Pancreas (tissue), 10 donors: ENCODE measurements at places on chromosomes 5 and 9. TPM values are rescaled to one million over a fixed set of nuclear protein-coding genes. Genes with fewer than 3 reads are reported as not detected.

GRCh38 chr9:131259916-131260597, 16.3 kb downstream of the FAM78A start:
- no peak for DNase-seq

DNA sequence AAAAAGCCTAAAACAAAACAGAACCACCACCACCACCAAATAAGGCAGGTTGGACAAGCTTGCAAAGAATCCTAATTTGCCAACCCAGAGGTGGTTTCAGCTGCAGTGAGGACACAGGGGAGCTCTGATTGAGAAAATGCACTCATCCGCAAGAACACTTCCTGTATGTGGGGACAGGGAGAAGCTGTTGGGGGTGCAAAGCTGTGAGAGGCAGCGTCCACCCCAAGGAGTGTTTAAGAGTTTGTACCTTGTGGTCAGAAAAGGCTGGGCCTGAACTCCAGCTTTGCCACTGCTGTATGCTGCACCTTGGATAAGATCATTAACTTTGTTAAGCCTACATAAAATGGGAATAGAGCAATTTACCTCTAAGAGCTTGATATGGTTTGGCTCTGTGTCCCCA, 511.7 kb downstream of the BNC2 start:
- DNase-seq: no peak

- DNase-seq: no peak
Observed at GRCh38 chr9:19493876-19494275, 85.1 kb downstream of the ACER2 start.

Gene RANBP3L
- total RNA-seq: 0.26 TPM

DNA sequence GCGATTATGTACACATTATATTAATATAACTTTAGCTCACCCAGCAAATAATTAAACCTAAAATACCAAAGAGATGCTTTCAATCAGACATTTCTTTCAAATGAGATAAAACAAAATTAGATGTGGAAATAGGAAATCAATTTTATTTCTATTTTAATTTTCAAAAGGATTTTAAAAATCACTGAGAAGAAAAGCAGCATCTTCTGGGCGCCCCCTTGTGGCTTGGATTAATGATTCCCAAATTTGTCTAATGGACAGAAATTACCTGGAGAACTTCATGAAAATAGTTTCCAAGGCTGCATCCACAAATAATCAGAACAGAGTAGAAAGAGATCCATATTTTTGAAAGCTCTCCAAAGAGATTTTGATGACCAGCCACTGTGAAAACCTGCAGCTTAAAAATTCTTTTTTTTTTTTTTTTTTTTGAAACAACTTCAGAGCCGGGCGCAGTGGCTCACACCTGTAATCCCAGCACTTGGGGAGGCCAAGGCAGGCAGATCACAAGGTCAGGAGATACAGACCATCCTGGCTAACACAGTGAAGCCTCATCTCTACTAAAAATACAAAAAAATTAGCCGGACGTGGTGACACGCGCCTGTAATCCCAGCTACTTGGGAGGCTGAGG, 50.9 kb upstream of the CEMIP2 start:
- DNase-seq: no peak

DNA sequence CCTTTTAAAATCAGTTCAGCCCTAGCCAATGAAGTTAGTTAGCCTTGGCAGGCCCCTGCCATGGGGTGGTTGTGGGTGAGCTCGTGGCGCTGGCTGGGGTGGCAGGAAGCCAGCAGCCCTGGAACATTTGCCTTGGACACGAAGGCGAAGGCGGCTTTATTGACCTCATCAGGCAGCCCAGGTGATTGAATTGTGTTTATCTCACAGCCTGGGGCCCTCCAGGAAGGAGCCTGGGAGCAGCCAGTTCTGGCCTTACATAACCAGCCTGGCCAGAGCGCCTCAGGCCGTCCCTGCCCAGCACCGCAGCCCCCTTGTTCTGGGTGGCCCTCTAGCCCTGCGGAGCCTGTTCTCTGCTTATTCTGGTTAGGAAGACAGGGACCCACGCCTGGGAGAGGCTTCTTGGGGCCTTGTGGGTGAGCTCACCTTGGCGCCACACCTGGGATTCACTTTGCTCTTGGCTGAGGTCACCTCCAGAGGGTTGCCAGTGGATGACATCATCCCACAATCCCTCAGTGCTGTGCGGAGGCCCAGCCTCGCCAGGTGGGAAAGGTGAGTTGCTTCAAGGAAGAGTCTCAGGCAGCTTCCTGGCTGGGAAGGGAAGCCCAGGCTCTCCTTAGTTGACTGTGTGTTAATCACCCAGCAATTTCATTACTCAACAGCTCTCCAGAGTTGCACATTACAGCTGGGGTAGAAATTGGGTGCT, 54.4 kb upstream of the RPL26L1 start:
- peak; percentile 93 for DNase-seq

GRCh38 chr5:76376148-76376865, 26.8 kb upstream of the IQGAP2 start:
- no peak for DNase-seq

DNA sequence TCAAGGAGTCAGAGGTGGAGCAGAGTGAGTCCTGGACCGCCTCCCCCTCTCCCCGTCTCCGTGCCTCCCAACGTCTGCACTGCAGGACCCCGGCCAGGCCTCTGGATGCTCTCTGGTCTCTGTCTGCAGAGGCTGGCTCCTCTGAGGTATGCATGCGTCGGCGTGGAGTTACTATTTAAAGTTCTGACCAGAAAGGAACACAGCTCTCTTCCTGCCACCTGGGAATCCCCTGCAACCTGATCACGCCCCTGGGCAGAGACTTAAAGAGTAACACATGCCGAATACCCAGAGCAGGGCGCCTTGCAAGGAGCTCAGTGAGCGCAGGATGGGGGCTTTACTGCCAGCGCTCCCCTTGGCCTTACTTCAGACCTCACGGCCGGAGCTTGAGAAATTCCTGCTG, 16.0 kb downstream of the ANXA6 start:
- no peak for DNase-seq

- no peak for DNase-seq
Observed at GRCh38 chr5:173746047-173746646, 129.7 kb upstream of the BOD1 start.

GRCh38 chr5:57839025-57839424, 356.4 kb upstream of the ACTBL2 start:
- no peak for DNase-seq

DNA sequence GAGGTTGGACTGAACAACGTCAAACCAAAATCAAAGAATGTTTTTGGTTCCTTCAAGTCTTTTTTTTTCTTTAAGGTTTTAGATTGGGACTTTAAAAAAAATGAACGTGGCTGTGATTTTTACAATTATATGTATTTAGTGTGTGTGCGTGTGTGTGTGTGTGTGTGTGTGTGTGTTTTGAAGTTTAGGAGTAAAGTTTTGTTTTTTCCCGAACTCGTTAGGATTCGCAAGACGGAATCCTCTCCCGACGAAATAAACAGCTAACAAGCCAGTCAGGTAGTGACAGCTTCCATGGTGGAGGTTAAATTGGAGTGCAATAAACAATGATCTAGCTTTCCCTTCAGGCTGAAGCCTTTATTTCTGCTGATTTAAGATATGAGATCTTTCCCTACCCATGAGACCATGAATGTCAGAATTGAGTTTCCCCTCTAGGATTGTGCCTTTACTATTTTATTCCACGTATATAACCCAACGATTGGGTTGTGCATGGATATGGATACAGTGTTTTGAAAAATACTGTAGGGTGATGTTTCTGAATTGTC, 1.2 kb downstream of the KIAA1958 start:
- no peak for DNase-seq

DNA sequence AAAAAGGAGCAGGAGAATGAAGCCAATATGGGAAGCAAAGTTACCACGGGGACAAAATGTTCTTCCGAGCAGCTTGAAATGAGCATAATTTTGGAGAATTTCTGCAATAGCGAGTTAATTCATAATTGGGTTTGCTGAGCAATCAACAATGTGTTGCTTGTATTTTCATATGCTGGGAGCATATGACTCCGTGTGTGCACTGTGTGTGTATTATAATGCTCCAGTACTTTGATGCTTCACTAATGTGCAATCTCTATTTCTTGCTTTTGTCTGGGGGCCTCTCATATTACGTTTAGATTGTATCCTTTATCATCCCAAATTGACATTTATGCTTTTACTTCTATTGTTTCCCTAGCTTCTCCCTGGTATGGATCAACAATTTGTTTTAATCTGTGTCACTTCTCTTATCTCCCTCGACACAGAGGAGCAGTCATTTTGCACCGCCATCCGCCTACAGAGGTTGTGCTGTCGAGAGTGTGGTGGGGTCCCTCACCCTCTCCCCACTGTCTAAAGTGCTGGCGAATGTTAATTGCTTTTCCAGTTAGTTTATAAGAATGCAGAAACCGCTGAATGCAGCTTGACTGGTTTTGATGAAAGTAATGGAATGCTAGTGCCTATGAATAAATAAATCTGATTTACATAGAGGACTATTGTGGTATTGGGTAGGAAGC, 372.5 kb upstream of the WWC1 start:
- no peak for DNase-seq

Gene DIPK1B
- 4.7 TPM for total RNA-seq

Gene C5orf52
- not detected for total RNA-seq

DNA sequence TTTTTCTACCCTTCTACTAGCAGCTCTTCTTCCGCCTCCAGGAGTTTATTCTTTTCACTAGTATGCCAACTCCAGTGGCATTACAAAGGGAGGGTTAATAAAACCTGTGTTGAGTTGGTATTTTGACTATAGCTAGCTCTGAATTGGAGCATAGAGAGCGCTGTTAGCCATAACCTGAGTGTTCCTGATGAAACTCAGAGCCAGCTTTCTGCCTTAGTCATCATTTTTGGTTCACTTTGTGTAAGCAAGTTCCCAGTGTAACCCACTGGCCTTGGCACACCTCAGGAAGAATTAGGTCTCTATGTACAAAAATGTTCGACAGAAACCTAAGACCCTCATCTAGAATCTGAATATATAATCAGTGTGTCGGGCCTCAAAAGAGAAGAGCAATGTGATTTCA, 238.9 kb downstream of the NR3C1 start:
- no peak for DNase-seq

- no peak for DNase-seq
Observed at GRCh38 chr9:33239921-33240320, at the start of gene SPINK4. TSS of gene SPINK4 (plus strand) at chr9:33240167. CDS start at chr9:33240209, 42 bp downstream.

DNA sequence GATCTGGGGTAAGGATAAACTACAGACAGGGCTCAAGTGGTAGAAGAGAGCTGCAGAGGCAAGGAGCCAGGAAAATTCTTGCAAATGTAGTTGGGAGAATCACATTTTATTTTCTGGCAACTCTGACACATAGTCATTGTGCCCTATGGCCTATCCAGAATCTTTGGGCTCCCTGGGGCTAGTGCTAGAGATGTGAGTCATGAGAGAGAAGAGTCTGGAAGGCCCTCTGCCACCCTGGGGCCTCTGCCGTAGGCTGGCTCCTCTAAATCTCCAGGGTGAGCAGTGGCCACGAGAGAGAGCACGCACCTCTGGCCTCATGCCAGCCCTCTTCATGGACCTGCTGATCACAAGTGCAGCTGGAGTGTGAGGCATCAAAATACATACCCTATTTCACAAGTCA, 74.3 kb upstream of the SSBP2 start:
- DNase-seq: peak; percentile 29

Gene TYRP1
- total RNA-seq: not detected

DNA sequence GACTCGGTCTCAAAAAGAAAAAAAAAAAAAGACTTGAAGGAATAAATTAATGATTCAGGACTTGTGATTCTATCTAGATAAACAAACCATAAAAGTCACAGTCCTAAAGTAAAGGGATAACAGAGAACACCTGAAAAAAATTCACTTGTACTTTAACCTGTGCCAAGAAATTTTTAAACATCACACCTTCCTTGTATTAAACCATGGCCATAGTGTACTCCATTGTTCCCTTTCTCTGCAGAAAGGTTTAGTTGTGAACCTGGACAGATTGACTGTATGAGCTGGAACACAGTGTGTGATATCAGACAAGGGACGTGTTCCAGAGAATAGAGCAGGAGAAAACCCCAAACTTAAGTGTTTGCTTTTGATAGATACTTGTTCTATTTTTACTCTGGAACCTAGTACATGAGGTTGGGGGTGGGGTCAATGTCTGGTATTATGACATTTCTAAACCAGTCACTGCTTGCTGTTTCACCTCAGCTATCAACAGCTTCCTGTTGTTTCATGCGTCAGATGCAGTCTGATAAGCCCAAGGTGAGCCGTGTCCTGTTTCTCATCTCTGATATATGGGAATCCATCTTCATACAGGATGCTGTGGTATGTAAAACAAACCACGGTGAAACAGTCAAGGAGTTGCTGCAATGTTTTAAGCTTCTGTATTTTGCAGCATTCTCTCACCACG, 62.5 kb upstream of the ITGA1 start:
- no peak for DNase-seq

Gene TTF1
- total RNA-seq: 4.5 TPM

Gene IFNA13
- total RNA-seq: not detected

Gene ACSL6
- total RNA-seq: 0.88 TPM

DNA sequence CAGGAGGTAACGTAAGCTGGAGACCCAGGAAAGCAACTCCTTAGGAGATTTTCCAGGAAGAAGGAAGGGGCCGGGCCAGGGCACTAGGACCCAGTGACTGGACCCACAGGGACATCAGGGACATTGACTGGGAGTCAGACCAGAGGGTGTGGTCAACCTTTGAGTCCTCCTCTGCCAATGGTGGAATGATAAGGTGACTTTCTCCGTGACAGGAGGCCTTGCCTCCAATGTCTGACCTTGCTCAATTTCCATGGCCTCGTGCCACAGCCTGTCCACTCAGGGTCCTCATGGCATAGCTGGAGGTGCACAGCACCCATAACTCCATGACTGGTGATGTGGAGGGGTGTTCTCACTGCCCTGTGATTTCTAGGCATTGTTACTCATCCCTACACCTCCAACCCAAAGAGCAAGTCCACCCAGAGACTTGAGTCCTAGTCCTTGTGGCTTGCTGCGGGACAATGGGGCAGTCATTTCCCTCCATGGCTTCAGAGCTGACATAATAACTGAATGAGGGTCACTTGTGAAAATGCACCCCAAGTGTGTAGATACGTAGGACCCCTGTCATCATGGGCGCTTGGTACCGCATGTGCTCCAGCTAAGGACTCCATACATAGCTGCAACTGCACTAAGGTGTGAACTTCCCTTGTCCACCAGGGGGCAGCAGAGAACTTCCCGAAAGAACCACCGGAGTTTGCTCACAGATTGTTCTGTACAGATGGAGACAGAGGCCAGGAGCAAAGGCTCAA, 4.1 kb upstream of the AMBP start:
- peak; percentile 90 for DNase-seq
